NCI-H526 treated with DMSO at 0.1 percent for 48 hours (cell line): ENCODE measurements at places on chromosomes 5 and 9.

- no peak for DNase-seq
Observed at GRCh38 chr9:34522091-34522887, 501 bp downstream of the ENHO start.

- no peak for DNase-seq
Observed at GRCh38 chr5:139414581-139415130, 10.8 kb upstream of the SPATA24 start.

DNA sequence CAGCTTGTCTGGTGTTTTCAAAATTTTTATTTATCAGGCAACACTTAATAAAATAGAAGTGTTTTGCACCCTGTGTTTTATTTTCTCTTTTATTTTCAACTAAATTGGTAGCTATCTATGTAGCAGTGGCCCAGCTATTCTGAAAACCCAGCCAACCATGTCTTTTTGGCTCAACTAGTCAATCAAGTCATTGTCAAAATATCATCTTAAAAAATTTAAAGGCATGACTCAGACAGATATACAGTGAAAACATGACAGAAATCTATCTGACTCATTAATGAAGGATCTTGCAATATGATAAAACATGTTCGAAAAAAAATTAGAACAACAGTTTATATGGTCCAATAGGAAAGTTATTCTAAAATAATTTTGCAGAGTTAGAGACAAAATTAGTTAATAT is 75.1 kb downstream of the HSD17B4 start:
- DNase-seq = no peak

DNA sequence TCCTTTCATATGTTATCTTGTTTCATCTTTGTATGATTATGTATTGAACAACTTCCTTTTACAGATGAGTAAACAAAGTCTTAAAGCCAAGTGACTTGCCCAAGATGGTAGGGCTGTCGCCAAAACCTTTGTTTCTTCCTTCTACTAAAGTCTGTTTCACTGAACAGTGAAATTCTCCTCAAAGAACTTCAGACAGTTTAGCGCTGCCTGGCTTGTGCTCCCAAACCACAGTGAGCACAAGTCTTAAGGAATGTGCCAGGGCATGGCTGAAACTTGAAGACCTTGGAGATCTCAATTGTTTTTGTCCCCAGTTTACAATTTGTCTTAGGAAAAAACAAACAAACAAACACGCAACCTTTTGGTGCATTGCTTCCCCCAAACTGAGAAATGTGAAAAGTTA is 273.5 kb downstream of the CRB2 start:
- no peak for DNase-seq

GRCh38 chr9:131679261-131680020 is 60.4 kb downstream of the RAPGEF1 start:
- no peak for DNase-seq

- DNase-seq = no peak
Observed at GRCh38 chr9:33295571-33295970, 5.3 kb downstream of the NFX1 start.

- DNase-seq = no peak
Observed at GRCh38 chr5:77461287-77461686, 30.8 kb downstream of the WDR41 start.

- DNase-seq = no peak
Observed at GRCh38 chr9:114324492-114324891, 1.6 kb downstream of the ORM1 start.

DNA sequence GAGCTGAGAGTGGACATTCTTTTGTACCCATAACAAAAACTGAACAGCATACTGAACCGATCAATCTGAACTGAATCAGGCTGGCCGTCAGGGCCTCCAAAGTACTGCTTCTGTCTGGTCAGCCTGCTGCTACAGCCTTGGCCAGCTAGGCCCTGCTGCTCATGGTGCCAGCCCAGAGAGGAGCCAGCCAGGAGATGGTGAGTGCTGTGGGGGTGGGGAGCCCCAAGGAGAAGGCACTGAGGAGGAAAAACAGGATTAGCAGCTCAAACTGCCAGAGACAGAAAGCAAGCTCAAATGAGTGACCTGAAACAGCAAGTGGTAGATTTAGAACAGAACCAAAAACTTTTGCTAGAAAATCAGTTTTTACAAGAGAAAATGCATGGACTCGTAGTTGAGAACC is 23.9 kb downstream of the SRP19 start:
- no peak for DNase-seq

DNA sequence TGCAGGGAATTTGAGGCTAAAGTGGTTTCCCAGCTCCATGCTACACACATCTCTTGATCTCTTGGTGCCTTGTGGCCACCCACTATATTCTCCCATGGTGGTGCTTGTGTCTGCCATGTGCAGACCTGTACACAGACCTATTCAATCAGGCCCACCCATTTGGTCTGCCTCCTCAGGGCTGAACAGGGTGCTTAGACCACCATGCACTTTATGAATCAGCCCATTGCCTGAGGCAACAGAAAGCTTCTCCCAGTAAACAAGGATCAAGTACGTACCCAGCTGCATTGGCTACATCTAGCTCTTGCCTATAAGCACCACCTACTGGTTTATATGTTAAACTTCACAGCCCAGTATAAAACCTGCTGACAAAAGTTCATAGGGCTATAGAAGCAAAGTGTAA is 664.3 kb upstream of the EDIL3 start:
- DNase-seq = no peak

- DNase-seq = no peak
Observed at GRCh38 chr9:133513214-133514100, 11.3 kb downstream of the MYMK start.

DNA sequence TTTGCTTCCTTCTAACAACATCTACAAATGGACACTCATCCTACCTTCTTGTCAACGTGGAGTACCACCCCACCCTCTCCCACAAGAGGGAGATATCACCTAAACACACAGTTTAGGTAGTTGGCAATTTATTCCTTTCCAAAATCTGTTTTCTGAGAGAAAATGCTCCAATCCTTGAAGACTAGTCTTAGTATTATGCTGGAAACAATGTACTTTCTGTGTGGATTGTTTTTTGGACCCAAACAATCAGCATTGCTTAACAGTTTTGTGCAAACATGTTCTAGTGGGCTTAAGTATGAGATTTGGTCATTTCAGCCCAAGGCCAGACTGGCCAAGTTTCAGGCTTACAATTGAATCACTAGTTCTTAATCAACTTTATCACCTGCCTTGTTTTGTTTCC is 359.1 kb downstream of the ARHGEF28 start:
- no peak for DNase-seq

DNA sequence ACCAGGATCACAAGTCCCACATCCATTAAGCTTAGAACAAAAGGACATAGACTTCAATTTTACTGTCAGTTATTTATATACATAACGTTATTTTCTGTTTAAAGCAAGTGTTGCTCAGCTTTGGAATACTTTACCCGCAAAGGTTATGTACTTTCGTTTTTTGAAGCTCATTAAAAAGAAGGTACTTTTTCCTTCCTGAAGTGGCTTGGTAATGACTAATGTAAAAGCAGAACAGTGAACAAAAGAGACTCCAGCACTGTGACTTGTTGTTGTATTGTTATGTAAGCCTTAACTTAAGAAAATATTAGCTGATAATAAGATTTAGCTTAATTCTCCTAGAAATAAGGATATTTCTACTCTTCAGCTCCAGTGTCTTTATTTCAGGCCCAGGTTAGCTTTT is 97.3 kb upstream of the SLCO6A1 start:
- DNase-seq = no peak

DNA sequence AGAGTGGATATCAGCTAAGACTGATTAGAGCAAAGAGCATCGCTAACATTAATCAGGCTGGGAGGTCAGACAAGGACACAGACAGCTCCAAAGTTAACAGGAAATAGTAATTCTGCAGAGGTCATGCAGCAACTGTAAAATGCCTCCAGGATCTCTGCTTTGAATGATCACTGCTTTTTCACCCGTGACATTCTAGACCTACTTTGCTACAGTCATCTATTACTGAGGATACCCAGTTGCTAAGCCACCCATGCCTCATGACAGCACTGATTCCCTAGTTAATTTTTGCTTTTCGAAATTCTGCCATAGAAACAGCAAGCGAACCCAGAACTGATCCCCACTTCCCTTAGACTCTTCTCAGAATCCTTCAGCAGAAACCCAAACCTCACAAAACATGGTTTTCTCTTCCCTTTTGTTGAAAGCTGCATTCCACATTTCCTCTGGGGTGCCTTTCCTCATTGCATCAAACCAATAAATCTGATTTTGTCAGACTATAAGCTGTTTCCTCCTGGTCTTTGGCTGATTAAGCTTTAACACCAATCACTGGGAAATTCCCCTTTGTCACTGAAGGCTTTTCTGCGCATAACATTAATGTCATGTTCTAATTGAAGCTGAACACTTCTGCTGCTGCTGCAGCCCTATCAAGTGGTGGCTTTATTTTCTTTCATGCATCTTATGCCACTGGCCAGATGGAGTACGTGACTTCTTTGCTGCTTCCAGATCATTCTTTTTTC is 201.1 kb upstream of the CHD1 start:
- DNase-seq = no peak

DNA sequence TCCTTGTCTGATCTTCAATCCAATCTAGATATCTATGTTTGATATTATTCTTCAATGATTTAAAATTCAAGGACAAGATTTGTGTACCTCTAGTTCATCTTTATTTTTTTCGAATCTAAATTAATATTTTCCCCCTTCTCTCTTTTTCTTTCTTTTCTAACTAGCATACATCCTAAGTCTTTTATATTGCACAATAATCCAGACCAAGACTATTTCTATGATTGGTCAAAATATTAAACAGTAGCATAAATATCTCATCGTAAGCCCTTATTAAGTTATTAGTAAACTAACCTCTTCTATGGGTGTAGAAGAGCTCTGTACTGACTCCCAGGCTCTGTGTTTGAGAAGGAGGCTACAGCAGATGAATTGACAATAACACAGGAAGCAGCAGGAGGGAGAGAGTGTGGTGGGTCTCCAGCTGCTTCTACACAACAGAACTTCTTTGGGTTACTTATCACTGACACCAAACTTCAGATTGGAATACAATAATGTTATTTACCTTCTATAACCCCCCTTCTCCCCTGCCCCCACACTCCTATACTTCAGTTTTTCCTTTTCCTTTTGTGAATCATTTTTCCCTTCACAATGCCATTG is 11.9 kb upstream of the PLCXD3 start:
- no peak for DNase-seq

- DNase-seq = peak; percentile 26
Observed at GRCh38 chr5:146048994-146049703, 56.2 kb downstream of the PLAC8L1 start.

DNA sequence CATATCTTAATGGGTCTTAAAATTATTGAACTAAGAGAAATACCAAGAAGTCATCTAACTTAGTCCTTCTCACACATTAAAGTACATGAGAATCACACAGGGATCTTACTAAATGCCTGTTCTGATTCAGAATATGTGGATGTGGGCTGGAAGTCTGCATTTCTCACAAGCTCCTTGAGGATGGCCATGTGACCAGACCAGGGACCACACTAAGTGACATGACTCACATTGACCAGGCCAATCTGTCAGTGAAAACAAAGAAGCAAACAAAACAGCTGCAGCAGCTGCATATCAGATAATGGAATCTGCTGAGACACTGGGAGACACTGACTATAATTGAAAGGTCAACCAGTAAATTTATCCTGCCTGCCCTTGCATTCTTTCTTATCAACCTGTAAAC is 110.5 kb downstream of the ADAMTS12 start:
- no peak for DNase-seq

- no peak for DNase-seq
Observed at GRCh38 chr9:127721391-127721821, 5.5 kb downstream of the TTC16 start.

DNA sequence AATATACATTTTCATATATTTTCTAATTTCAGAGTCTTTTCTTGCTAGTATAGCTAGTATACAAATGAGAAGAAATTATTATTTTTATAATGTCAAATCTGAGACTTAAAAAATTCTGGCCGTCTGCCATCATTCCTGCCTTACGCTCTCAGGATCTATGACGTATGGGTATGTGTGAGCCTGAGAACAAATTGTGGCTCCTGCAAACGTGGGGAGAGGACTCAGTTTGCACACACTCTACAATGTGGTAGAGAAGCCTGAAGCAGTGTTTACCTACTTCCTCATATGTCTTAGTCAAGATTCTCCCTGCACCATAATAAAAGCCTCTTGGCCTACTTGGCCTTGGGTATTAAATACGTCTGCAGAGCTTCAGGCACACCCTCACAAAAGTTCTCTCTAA is 825.4 kb downstream of the SEMA5A start:
- no peak for DNase-seq

- no peak for DNase-seq
Observed at GRCh38 chr5:113354055-113354454, 80.7 kb downstream of the TSSK1B start.
